Prostate gland (tissue), 2 donors: ENCODE measurements at places on chromosomes 1 and 21.

GRCh38 chr1:158180741-158181576 is at the start of gene CD1D:
Gene CD1D (plus strand): TSS chr1:158180895. CDS start chr1:158181102, 207 bp downstream.
- DNase-seq = no peak

GRCh38 chr21:32087447-32087846 is 191.4 kb downstream of the MIS18A start:
- no peak for DNase-seq

DNA sequence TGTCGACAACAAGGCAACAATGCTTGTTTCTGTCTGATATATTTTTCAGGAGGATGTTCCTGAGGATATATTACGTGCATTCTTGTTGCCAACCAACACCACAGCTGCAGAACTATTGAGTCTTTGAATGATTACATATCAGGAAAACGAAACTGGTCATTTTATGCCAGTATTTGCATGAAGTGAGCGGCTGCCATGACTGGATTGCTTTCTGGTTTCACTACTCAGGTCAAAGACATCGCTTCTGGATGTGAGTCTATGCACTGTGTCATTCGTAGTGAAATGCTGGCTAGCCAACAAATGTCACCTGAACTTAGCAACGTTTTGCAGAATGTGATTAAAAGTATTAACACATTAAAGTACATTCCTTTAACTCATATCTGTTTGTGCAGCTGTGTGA is 35.8 kb upstream of the OLFM3 start:
- DNase-seq = no peak

DNA sequence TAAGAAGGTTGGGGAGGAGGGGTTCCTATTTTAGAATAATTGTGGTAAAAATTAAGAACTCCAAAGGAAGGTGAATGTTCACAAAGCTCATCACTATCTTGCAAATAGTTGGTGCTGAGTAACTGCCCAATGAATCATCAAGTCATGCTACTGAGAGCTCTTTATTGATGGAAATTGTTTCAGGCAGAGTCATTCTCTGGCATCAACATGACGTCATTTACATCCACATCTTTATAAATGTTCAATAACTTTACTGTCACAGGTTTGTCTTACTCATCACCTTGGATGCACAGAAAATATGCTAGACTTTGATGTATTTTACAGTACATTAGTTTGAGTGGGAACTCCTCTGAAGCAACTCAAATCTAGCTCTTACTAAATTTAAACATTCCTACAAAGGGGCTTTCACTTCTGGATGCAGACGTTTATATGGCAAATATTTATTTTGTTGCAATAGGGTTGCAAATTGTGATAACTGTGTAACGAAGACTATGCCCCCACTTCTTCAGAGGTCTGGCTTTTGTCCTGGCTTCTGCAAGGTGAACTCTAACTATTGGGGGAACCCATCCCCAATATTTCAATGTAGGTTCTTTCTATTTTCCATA is 273.7 kb upstream of the AJAP1 start:
- no peak for DNase-seq

DNA sequence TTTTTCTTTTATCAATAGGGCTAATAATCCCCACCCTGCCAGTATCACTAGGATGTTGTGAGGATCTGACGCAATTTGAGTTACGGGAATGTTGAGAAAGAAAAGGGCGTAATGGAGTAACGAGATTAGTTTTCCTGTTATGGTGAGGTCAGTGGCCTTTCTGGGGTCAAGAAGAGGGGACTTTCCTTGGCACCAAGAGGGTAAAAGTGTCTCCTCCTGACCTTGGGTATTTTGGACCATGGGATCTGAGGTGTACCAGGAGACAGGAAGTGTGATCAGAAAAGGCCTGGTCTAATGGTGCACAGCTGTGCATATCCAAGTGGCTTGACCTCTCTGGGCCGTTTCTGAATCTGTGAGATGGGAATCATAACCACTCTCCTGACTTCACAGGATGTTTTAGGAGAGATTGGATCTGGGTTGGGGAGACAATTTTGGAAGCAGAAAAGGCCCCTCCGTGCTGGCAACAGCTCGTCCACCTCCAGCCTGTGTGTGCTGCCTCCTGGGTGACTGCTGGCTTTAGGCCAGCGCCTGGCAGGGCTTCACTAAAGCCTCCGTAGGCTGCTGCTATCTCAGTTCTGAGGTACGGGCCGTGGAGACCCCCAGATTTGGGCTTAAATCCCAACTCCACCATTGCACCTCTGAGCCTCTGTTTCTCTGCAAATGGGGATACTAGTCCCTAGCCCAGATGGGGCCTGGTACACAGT is 37.1 kb downstream of the ALPL start:
- DNase-seq = no peak

GRCh38 chr1:116115476-116116439 is 4.6 kb downstream of the MAB21L3 start:
- no peak for DNase-seq

- DNase-seq = no peak
These were observed 10.5 kb downstream of the CDCP2 start for GRCh38 chr1:54142146-54142900.
